ENCODE measurements at places on chromosomes 1 and 21.

DNA sequence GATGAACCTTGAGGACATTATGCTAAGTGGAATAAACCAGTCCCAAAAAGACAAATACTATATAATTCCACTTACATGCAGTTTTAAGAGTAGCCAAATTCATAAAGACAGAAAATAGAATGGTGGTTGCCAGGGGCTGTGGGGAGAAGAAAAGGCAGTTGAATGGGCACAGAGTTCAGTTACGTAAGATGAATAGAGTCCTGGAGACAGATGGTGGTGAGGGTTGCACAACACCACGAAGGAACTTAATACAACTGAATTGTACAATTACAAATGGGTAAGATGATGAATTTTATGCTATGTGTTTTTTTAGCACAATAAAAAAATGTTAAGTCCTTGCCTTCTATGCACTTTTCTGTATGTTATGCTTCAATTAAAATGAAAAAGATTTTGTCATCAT, 66.6 kb downstream of the CD34 start:
- no peak for DNase-seq

DNA sequence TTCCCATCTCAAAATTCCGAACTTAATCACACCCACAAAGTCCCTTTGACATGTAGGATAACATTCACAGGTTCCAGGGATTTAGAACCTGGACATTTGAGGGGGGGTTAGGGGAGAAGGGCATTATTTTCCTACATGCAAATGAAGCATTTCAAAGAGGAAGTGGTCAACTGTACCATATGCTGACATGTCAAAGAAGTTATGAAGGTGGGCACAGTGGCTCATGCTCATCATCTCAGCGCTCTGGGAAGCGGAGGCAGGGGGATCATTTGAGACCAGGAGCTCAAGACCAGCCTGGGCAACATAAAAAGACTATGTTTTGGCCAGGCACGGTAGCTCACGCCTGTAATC, 35.7 kb downstream of the PTP4A2 start:
- DNase-seq, result no peak

- DNase-seq, result no peak
Measured at GRCh38 chr1:61079296-61079897, 3.0 kb upstream of the NFIA start.

DNA sequence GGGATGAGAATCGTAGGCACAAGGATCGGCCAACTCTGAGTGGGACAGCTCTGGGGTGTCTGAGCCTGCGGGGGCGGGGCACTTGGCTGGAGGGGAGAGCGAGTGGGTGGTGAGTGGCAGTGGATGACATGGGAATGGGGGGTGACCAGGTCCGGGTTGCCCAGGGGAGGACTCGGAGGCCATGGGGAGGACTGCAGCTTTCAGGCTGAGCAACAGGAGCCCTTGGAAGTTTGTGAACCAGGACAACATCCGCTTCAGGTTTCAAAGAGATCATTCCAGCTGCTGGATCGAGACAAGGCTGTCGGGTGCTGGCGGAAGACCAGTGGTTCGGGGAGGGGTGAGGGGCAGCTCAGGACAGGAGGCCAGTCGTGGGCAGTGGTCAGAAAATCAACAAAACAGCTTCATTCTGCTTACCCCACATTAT, 124.4 kb upstream of the IRF2BP2 start:
- no peak for DNase-seq

DNA sequence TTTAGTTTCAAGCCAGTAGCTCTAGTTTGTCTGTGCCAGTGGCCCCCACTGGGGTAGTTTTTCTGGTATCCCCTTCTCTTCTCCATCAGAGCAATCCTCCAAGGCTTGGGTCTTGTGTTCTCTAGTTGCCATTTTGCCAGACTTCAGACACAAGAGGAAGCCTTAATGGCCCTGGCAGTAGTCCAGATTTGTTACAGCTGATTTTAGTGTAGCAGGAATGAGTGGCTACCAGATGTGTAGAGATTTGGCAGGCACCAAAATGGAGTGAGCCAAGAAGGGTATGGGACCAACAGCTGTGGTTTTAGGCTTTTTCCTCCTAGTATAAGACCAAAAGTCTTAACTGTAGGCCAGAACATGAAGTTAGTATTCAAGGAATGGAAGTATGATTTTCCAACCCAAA, 56.8 kb downstream of the ACP6 start:
- no peak for DNase-seq

DNA sequence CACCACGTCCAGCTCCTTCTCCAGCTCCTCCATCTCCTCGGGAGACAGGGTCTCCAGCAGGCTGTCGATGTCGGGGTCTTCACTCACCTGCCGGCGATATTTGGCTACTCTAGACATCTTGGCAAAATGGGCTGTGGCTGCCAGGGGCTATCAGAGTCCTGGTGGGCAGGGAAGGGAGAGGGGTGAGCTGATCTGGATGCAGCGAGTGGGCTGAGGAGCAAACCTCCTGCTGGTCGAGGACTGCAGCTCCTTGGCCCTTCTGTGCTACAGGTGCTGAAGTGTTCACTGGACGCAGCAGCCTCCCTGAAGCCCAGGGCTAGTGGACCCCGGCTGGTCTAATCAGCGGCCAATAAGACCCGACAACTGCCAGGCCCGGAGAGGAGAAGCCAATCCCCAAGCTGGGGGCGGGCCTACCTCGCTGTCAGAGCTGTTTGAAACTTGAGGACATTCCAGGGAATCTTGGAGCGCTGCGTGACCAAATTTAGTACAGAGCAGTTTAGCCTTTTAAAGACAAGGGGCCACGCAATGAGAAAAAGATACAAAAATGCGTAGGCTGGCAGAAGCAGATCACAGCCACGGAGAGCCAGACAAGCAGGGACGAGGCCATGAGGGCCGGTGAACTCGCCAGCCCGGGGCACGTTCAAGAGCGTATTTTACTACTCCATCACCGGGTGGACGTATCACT, at the start of gene LMOD1:
Gene LMOD1 (minus strand): TSS at position 325 of the 685 bp plus-strand sequence. CDS start 208 bp downstream, at position 117.
- DNase-seq, result peak; percentile 79

- no peak for DNase-seq
Measured at GRCh38 chr1:236575523-236575922, 28.8 kb downstream of the HEATR1 start.

- no peak for DNase-seq
Measured at GRCh38 chr1:24724345-24725208, 20.7 kb upstream of the CLIC4 start.

GRCh38 chr1:216750031-216750627, 26.9 kb upstream of the ESRRG start:
- DNase-seq, result peak; percentile 71

DNA sequence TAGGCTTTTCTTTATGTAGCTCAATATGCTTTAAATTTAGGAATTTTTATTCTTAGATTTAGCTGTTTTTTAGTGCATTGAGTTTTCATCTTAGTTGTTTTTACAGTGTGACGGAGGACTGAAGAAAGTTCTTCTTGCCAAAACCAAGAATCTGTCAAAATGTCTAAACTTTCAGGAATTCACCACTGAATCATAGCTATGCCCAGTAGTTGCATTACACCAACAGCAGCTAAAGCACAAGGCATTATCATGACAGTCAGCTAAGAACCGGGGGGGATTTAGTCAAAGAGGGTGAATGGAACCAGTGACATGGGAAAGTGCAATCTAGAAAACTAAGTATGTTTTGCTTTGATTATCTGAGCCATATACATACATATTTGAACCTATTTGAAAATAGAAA, 6.5 kb upstream of the C1orf146 start:
- DNase-seq, result no peak

DNA sequence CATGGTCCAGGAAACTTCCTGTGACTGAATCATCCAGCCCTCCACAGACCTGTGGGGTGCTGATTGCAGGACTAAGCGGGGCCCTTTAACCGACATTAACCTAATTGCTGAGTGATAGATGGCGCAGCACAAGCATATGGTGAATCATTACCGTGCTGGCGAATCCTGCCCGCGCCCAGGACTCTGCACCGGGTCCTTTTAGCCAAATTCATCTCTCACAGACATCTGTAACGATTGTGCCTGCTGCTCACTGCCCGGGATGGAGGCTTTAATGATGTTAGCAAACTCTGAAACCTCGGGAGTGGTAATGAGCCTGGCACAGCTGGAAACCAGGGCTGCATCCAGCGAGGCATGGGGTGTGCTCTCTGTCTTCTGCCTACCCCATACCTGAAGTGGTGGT, 147.3 kb upstream of the CD34 start:
- no peak for DNase-seq

DNA sequence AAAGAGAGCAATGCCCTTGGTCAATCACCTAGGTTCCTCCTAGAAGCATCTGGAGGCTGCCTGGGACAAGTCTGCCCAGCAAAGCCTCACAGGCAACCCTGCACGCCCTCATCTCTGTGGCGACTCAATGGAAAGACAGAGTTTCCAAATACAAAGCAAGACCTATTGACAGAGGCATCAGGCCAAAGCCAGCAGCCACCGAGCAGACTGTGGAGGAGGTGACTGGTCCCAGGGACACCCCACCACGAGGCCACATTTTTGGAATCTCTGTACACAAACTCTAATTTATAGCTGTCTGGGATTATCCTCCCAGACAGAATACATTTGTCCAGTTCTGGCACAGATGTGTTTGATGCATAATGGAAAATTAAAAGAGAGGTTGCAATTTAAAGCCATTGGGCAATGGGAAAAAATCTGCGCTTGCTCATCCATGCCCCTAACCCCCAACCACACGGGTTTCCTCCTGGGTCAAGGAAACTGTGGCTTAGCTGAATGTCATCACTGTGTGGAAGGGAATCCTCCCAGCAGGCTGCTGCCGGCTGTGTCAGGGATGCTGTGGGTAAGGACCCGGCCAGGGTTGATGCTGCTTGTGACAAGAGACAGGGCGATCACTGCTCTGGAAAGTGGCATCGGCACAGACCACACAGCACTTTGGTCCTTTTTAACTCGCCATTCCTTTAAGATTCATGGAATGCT, 14.3 kb downstream of the TSPAN2 start:
- DNase-seq, result no peak

GRCh38 chr1:15941044-15941840, 34.7 kb downstream of the ZBTB17 start:
- DNase-seq, result no peak

DNA sequence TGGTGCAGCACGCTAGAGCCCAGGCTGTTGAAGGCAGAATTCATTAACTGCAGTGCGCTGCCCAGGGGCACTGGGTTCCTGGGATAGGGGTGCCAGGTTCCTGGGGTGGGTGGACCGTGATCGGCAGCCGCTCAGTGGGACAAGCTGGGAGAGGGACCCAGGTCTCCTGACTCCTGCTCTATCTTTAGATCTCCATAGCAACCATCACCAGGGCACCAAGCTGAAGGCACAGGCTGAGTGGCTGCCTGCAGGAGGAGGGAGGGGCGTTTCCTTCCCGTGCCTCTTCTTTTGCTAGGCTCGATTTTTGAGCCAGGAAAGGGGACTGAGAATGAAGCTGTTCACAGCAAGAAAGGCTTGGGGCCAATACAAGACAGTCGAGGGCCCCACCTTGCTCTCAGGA, 20.9 kb upstream of the CDCP2 start:
- DNase-seq, result no peak

- no peak for DNase-seq
Measured at GRCh38 chr1:225812488-225813213, 2.7 kb downstream of the EPHX1 start.

- DNase-seq, result no peak
Measured at GRCh38 chr21:26140164-26140579, 30.4 kb downstream of the APP start.

- no peak for DNase-seq
Measured at GRCh38 chr1:200774311-200774710, 35.6 kb downstream of the CAMSAP2 start.

DNA sequence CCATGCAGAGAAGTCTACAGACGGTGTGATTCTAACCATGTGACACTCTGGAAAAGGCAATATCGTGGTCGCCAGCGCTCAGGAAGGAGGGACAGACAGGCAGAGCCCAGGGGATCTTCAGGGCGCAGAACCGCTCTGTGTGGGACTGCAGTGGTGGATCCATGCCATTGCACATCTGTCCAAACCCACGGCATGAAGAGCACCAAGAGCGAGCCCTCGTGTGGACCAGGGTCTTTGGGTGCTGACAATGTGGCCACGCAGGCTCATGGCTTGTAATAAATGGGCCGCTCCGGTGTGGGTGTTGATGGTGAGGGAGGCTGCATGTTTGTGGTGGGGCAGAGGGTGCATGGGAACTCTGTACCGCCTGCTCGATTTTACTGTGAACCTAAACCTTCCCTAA, 25.3 kb upstream of the POFUT2 start:
- no peak for DNase-seq

DNA sequence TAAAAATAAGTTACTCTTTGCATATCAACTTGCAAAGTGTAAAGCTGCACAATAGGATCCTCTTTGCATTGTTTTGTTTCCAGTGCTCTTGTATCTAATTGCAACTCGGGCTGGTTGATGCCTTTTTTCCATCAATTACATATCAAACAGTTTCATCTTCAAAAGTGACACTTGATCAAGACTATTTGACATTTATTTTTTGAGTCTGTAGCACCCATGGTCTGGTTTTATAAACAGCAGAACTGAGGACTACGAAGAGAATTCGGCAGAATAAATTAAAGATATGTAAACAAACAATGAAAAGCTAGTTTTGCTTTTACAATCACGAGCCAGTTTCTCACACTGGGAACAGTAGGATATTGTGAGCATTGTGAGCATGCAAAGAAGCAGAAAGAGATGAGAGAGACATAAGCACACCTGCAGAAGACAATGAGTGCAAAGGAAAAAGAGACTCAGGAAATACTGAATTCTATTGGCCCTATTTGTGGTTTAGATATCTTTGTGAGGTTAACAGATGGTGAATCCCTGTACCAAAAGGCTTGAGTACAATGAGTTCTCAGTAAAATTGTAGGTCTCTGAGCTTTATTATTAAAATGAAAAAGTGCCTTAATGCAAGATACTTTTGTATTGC, 45.4 kb downstream of the RPL5 start:
- no peak for DNase-seq

GRCh38 chr1:187971851-187972250, 1143.1 kb downstream of the PLA2G4A start:
- no peak for DNase-seq

DNA sequence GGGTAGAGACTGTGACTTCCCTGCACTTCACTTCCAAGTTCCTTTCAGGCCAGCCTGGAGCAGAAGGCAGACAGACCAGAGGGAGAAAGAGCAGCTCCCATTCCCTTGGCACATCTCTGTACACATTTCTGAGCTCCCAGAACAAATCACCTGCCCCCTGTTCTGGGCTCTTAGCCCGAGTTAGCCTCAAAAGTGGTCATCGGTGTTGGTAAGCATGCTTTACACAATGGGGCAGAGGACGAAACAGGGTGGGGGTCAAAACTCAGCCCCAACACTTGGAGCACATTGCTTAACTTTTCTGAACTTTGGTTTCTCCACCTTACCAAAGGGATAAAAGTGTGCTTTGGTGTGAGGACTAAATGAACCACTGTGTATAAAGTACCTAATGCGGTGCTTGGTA, 98.7 kb downstream of the DAB1 start:
- no peak for DNase-seq

GRCh38 chr1:80417671-80418070, 1383.1 kb upstream of the ADGRL2 start:
- DNase-seq, result no peak

DNA sequence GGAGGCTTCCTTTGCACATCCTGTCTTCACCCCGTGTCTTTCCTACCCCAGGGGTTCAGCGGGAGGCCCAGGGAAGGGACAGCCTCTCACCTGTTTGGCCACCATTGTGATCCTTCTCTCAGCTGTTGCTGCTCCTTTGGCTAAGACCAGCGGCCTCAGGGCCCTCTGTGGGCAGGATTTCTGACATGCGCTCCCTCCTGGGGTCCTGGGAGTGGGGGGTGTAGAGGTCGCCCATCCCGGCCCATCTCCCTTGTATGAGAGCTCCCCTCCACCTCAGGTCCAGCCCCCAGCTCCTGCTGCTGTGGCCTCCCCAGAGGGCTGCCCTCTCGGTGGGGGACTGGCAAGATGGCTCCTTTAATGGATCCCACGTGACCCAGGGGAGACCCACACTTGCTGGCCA, 120.5 kb downstream of the PRDM2 start:
- DNase-seq, result no peak

GRCh38 chr1:18635891-18636595, 5.4 kb downstream of the PAX7 start:
- no peak for DNase-seq
